ENCODE measurements at places on chromosomes 11 and 22.

- no peak for DNase-seq
Observed at GRCh38 chr11:88521399-88521798, 183.9 kb upstream of the CTSC start.

DNA sequence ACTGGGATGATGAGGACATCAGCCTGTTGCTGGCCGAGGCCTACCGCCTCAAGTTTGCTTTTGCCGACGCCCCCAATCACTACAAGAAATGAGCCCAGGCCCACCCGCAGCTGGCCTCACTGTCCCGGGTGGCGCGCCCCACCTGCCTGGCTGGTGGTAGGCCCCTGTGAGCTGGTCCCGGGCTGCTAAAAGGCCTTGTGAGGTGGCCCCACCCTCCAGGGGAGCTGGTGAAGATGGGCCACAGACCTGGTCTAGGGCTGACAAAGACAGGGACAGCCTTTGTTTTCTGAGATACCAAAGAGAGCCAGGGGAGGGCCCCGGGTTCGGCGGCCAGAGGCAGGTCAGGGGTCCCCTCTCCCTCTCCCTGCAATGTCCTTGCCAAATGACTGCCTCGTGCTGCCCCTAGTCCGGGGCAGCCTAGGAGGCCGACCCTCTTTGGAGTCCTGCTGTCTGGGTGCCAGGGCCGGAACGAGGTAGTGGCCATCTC lies 411.1 kb downstream of the TBC1D22A start:
- no peak for DNase-seq

GRCh38 chr11:58577555-58578135 lies 1.2 kb upstream of the ZFP91 start:
- DNase-seq = peak; percentile 91

- DNase-seq = no peak
Observed at GRCh38 chr22:47659467-47660223, 897.2 kb downstream of the TBC1D22A start.

- no peak for DNase-seq
Observed at GRCh38 chr11:35906681-35907080, 37.2 kb upstream of the LDLRAD3 start.

DNA sequence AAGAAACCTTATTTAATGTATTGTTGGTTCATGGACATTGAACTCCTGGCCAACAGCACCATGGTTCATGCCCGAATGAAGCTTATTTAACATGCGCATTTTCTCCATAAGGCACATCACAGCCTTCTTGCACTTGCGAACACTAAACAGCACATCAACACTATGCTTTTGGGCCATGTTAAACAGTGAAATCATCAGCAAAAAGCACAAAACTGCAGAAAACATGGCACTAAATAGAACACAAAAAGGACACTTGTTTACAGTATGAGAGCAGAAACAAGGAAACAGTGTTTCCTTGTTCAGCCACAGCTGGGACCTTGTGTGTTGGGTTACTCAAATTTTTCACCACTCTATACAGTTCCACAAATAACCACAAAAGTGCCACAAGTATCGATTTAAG lies 122.3 kb downstream of the MSANTD4 start:
- DNase-seq = no peak

DNA sequence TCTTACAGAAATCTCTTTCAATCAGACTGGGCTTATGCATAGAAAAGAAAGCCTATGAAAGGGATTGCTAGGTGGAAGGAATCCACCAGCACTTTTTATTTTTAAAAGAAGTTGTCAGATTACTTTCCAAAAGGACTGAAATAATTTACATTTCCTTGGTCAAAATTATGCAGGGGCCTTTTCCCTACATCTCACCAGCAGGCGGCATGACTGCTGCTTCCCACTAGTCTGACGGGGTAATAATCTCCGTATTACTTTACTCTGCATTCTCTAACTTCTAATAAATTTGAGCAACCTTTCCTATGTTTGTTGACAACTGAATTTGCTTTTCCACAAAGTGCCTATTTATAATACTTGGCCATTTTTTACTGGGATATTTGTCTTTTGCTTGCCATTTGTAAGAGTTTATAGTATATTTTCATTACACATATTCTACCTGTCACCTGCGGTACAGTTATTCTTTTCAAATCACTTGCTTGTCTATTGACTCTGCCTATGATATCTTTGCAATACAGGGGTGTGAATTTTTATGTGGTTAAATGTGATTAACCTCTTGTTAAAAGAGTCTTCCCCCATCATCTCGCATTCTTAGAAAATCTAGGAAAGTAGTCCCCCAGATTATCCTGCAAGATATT lies 51.9 kb upstream of the USP47 start:
- DNase-seq = peak; percentile 23

All from fibroblast of mammary gland (primary cell).